ENCODE measurements at places on chromosomes 12 and 14.

DNA sequence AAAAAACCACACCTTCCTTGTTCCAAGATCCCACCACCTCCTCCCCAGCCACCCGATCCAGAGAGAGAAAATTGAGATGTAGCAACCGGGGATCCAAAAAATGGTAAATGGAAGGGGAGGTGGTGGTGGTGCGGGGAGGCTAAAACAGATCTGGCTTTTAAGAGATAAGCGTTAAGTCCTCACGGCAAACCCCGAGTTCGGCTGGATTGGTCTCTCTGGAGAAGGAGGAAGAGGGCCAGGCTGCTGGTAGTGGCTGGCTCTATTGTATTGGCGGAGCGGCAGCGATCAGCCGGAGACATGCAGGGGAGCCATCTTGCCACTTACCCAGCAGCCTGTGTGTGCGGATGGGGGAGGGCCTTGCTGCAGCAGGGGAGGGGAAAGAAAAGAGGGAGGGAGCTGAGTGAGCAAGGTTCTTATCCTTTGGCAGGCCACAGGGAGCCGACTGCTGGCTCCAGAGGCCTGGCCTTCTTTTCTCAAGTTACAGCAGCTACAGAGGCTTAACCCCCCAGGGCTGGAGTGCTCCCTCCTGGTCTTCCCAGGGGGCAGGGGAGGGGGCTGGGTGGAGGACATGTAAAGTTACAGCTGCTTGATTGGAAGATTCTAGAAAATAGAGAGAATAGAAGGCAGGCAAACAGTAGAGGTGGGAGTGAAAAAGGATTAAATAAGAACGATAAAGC lies 14.1 kb upstream of the CDH24 start:
- DNase-seq: peak; percentile 59

DNA sequence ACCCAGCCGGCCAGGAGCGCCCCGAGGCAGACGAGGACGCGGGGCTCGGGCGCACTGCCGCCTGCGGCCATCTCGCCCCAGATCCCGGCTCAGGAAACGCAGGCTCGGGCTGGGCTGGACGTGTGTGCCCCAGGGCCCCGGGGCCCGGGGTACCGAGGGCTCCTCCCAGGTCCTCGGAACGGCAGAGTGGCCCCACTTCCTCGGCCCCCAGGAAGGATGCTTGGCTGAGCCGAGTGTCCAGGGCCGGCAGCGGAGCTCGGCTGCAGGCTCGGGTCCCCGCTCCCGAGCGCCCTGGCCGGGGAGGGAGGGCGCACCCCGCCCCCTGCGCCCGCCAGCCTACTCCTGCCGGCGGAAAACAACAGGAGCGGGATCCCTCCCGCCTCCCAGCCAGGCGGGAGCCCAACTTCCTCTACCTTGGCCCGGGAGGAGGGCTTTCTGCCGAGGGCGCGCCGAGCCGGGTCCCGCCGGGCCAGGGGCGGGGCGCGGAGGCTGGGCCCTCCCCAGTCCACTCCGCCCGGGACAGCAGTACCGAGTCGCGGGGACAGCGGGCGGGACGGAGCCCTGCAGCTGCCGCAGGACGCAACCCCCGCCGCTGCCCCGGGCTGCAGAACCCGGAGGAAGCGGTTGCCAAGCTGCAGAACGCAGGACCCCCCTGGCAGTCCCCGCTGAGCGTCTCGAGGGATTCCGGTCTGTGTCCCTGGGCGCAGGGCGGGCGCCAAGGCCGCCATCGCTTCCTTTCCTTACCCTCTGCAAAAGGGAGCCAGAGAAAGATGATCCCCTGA lies at the start of gene VSIG10:
Gene VSIG10 (minus strand): TSS at position 411 of the 782 bp plus-strand sequence. CDS start 340 bp downstream, at position 71.
- no peak for DNase-seq

DNA sequence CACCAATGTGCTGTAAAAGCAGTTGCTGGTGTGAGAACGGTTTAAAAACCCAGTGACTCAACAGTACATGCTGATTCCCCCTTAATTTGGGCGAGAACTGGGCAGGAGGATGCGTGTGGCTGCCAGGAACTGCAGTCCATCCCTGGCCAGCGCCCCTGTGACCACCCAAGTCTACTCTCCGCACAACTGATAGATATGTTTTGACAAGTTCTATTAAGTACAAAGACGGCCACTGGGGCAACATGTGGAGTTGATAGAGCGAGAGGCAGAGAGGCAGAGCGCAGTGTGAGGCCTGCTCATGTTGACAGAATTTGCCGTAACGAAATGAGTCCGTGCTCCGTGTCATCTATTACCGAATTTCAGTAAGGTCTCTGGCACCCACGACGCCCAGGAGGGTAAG lies 855.0 kb downstream of the BCL11B start:
- DNase-seq: no peak

DNA sequence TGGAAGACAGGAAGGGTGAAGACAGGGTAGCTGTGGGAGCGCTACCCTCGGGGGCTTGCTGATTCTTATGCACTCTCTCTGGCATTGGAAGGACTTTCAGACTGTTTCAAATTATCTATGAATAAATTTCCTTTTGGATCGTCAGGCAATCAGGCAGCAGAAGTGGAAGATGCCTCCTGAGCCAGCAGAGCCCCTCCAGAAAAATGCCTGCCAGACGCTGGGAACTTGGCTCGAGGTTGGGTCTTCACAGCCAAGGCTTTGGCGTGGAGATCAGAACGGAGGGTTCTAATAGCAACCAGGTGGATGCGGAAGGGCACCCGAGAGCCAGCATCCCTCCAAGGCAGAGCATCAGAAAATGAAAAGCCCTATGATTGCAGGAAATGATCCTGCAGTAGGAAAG lies 119.2 kb upstream of the RFLNA start:
- DNase-seq: no peak

DNA sequence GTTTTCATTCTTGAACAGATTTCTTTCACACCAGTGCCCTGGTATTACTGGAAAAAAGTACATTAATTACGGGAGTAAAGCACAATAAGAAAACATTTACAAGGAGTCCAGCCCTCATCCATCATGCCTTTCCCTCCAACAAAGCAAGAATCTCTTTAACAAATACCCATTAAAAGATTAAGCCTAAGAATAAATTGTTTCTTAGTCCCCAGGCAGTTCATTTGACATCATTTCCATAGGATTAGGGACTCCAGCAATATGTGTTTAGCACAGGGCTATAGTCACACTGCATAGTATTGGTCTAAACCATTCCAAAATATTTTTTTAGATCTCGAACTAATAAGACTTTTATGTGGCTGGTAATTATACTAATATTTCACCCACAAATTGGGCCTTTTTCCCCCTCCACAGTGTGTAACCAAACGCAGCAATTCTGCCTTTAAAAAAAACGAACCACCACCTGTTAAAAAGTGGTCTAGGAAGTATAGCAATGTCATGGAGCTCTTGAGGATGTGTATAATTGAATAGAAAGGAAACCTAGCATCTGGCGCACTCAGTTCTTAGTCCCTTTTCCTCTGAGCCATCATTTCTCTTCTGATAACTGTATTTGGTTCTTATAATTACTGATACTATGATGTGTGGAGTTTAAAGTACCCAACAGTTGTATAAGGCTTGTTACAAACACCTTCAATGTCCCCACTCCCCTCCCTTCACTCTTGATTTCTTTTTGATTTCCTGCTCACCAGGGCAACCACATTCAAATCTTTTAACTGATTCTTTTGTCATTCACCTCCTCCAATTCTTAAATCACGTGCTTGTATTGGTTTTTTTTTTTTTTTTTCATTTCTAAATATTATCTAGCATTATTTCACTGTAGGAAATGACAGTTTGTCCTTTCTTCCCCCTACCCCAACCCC lies 138.7 kb downstream of the ETV6 start:
- DNase-seq: no peak

- no peak for DNase-seq
These were observed 28.8 kb downstream of the HECTD4 start for GRCh38 chr12:112353393-112353792.

DNA sequence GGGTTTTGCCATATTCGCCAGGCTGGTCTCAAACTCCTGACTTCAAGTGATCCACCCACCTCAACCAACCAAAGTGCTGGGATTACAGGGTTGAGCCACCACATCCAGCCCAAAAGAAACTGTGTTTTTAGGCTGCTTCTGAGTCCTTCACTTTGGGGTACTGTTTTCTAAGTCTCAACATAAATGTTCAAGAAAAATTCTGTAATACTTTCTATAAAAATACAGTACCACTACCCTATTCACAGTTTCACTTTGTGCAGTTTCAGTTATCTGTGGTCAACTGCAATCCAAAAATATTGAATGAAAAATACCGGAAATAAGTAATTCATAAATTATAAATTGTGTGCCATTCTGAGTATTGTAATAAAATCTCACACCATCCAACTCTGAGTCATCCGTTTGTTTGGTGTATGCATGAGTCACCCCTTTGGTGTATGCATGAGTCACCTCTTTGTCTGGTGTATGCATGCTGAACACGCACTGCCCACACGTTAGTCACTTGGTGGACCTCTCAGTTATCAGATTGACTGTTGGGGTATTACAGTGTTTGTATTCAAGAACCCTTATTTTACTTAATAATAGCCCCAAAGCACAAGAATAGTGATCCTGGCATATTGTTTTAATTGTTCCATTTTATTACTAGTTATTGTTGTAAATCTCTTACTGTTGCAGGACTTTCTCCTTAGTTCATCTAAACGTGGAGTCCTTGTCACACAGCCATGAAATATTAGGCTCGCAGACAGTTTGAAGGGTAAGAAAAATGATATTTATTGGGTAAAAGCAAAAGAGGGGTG lies 190.2 kb downstream of the FSCB start:
- DNase-seq: no peak

GRCh38 chr12:131511803-131512561 lies 198.9 kb upstream of the SFSWAP start:
- no peak for DNase-seq

DNA sequence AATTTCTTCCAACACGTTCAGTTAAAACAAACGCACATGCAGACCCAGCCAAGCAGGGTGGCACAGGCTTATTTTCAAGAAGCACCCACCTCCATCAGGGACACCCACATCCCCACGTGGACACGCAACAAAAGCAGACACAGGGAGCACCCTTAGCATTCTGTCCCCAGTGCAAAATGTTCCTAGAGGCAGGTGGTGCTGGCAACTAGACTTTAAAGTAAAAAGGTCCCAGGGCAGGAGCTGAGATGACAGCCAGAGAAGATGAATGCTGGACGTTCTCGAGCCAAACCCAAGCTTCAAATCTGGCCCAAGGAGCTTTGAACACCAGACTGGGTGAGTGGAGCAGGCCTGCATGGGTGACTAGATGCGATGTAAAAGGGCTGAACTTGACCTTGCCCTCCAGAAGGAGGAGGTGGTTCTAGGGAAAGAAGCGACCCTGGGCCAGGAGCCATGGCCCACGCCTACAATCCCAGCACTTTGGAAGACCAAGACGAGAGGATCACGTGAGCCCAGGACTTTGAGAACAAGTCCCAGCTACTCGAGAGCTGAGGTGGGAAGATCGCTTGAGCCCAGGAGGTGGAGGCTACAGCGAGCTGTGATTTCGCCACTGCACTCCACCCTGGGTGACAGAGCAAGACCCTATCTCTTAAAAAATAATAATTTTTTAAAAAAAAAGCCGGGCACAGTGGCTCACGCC lies 47.3 kb downstream of the KDM2B start:
- no peak for DNase-seq

GRCh38 chr14:38138473-38139138 lies 69.1 kb upstream of the SSTR1 start:
- no peak for DNase-seq

DNA sequence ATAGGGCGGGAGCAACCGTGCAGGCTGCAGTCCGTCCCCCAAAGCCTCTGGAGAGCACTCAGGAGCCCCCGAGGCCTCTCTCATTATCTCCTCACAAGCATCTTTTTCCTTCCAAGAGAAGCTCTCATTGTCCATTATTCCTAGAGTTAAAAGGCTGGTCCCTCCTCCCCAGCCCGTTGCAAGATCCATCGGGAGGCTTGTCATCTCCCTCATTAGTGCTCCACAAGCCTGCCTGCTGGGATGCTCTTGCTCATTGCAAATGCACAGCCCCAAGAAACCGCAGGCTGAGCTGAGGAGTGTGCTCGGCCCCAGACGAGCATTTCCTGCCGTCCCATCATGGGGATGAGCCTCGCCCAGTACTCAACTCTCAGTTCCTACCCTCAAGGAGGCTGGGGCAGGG lies 23.3 kb downstream of the NUAK1 start:
- no peak for DNase-seq

DNA sequence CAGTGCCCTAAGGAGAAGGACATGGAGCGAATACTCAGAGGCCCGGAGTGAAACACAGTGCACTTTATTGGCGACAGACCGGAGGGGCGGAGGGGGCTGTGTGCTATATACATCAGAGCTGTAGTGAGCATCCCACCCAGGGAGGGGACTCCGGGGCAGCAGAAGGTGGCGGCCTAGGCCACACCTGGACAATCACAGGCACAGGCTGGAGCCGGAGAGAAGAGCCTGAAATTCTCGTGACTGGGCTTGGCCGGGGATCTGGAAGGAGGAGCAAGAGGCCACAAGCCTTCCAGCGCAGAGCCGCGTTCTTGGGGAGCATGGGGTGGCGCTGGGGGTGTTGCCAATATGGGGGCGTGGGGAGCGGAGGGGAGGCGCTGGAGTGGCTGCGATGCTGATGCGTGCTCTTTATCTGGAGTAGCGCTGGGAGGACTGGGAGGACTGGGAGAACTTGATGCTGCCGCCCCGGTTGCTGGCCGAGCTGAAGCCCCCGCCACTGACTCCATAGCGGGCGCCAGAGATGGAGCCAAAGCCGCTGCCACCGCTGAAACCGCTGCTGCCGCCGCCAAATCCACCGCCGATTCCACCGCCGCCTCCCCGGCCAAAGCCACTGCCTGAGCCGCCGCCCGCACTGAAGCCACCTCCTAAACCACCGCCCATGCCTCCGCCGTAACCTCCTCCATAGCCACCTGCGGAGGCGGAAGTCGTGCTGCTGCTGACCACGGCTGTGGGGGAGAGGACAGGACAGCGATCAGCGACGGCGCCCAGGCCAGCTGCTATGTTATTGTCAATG lies 6.1 kb downstream of the KRT3 start:
- no peak for DNase-seq

GRCh38 chr14:85428926-85429325 lies 101.0 kb upstream of the FLRT2 start:
- no peak for DNase-seq

- no peak for DNase-seq
These were observed 24.7 kb downstream of the GALNT4 start for GRCh38 chr12:89499857-89500256.

- DNase-seq: no peak
These were observed 304.4 kb upstream of the FAR2 start for GRCh38 chr12:28844718-28845117.

GRCh38 chr12:72269491-72269890 lies 2.7 kb upstream of the TRHDE start:
- no peak for DNase-seq

- no peak for DNase-seq
These were observed 13.8 kb downstream of the CCDC92 start for GRCh38 chr12:123958876-123959275.

- no peak for DNase-seq
These were observed 7.6 kb upstream of the AEBP2 start for GRCh38 chr12:19431407-19432308.

- no peak for DNase-seq
These were observed 1352.9 kb downstream of the TMEM121 start for GRCh38 chr14:106879241-106879640.

DNA sequence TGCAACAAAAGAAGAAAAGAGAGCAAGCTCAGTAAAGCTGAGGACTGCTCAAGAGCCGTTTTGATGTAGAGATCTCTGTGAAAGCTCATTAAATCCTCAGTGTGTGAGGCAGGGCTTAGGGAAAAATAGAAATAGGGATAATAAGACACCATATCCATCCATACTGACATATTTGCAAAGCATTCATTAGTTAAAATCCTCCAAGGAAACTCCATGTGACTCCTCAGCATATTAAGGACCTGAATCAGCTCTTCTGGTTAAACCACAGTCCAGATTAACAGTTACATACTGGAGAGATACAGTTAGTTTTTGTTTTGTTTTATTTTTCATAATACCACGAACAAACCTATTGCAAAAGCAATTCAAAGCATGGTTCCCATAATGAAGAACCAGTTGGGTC lies 288.2 kb downstream of the PAWR start:
- no peak for DNase-seq

Data from T-helper 17 cell (primary cell).